ENCODE measurements at places on chromosomes 2 and 18.

GRCh38 chr18:77017355-77017754 lies 115.2 kb downstream of the MBP start:
- no peak for DNase-seq

DNA sequence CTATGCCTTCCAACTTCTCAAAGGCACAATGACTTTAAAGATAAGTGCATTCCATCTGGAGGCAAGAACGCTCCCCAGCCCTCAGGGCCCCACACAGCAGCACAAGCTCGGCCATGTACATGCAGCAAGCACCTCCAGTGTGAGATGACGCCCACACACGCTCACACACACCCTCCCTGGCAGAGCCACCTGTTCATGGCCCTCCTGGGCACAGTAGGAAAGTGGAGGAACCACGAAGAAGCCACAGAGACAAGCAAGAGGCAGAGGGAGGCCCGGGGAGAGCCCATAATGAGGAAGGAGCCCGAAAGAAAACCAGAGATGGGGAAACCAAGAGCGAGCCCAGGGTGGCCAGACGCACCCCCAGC lies 21.7 kb downstream of the BIN1 start:
- no peak for DNase-seq

- DNase-seq: no peak
Measured at GRCh38 chr18:1916869-1917523, 654.3 kb downstream of the METTL4 start.

DNA sequence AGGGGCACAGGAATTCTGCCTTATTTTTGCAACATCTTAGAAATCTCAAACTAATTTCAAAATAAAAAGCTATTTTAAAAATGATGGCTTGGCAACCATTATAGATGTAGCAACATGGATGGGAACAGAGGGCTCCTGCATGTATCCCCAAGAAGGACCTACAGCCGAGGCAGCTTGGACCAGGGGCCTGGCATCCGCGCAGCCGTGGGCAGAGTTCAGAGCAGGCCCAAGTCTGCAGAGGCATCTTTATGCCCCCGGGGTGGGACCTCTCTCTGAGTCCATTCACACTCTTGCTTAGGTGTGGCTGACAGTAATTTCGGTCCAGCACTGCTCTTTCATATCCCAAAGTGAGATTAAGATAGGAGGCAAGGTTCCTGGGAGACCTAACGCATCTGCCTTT lies 425.8 kb upstream of the MYT1L start:
- no peak for DNase-seq

DNA sequence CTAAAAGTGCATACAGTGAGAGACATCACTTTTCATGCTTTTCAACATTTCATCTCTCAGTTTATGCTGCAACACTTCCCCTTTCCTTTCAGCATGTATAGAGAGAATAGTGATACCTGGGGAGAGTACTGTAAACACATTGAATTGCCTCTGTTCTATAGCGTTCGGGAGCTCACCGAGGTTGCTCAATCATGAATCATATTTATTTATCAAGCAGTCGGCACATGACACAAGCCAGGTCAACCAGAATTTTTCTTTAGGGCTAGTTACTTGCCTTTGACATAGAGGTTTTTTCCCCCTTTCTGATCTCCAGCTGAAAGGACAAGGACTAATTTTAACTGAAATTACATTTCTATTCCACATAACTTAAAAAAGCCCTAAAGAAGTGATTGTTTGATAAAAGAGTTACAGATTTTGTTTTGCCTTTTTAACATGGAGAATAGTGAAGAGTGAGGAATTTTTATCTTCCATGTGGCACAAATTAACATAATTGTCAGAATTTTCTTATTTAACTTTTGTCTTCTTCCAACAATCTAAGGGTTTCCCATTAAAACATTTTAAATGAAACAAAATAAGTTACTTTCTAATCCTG lies 690.9 kb upstream of the TMEFF2 start:
- DNase-seq: no peak

DNA sequence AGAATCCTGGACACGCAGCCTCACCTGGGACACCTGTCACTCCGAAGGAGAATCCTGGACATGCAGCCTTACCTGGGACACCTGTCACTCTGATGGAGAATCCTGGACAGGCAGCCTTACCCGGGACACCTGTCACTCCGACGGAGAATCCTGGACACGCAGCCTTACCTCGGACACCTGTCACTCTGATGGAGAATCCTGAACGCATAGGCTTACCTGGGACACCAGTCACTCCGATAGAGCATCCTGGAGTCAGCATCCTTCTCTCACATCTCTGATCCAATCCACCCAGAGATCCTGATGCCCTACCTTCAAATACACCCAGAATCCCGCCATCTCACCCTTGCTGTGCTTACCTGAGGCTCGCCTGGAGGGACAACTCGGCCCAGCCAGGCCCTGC lies 154.9 kb downstream of the NDUFA10 start:
- DNase-seq: no peak

DNA sequence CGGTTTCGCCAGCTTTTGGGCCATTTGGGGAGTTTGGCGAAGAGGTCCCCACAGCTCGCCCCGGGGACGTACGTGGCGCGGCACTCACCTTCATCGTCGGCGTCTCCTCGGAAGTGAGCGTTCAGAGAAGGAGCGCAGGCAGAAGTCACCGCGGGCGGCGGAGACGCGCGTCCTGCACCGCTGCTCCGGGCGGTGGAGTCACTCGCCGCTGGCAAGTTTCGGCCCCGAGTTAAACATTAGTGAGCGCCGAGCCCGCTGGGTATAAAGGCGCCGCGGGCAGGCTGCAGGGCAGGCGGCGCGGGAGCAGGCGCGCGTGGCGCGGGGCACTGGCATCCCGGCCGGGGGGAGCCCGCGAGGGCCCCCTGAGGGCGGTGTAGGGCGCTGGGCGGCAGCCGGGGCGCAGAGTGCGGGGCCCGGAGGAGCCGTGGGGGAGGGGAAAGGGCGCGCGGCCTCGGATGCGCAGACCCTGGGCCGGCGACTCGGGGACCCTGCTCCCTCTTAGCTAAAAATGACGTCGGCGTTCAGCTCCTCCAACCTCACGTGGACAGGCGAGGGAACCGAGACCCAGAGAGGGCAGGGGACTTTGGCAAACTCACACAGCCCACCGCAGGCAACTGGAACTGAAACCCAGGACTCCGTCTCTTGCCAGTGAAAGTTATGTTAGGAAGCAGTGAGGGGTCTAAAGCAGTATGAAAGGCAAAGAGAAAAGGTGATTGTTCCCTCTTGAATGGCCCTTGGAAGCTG lies at the start of gene DPP4:
TSS of gene DPP4 (minus strand) at position 328 of the 744 bp plus-strand sequence. CDS start at position 94, 234 bp downstream.
- DNase-seq: peak; percentile 61

GRCh38 chr2:177188482-177189469 lies 23.8 kb upstream of the HNRNPA3 start:
- DNase-seq: no peak

DNA sequence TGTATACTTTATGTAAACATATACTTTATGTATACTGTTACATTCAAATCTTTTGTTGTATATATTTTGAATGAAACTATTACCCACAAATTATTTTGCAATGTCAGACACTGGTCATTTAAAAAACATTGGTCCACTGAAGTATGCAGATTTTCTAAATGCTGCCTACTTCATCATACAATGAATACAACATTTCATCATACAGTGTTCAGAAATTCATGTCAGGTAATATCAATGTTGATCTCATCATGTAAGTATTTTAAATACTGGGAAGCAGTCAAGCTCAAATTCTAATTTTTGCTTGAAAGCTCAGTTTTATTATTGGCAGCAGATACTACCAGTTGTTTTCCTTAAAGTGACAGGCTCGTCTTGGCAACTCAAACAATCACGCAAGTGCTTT lies 2.9 kb upstream of the STAT4 start:
- no peak for DNase-seq

- no peak for DNase-seq
Measured at GRCh38 chr18:12256951-12257350, 2.8 kb downstream of the CIDEA start.

DNA sequence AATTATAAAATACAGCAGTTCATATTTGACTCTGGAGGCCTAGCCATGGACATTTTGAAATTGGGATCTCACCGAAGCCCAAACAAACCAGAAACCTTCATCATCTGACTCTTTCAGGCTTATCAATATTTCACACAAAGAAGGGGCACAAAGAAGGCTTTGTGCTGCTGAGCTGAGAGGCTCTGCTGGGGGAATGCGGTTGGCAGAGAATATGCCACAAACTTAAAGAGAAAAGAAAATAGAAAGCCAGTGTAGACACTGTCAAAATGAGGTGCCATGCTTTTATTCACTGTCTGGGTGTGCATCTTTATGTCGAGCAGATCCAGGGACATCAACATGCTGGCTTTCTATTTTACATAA lies 162.6 kb downstream of the QPCT start:
- no peak for DNase-seq

Measured in NK-92 treated with Interleukin-12 subunit alpha and Interleukin-12 subunit beta, amount 100 ng/mL, for 24 hours (cell line).